Thoracic aorta (tissue), 2 donors: ENCODE measurements at places on chromosomes 3 and 15.

- DNase-seq = no peak
Observed at GRCh38 chr3:143383421-143383820, 263.9 kb downstream of the CHST2 start.

DNA sequence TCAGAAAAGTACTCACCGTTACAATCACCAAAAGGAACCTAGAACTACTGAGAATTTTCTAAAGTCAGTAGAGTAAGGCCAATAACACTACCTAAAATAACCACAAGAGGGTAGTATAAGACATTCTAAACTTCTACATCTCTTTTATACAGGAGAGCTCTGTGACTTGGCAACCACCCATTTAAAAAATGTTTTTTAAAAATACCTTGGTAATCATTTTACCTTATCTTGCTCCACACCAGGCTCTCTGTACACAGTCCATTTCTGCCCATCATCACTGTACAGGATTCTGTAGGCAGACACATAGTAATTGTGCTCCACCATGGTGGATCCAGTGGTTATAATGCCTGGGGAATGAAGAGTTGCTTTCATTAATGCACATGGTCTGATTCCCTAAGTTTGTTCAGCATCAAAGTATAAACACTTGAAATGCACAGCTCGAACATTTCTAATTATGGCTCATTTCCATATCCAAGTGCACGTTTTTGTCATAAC is 54.5 kb downstream of the ST3GAL6 start:
- no peak for DNase-seq

GRCh38 chr3:14210843-14211594 is 32.4 kb downstream of the LSM3 start:
- no peak for DNase-seq

- DNase-seq = no peak
Observed at GRCh38 chr3:122533931-122534334, 19.2 kb upstream of the KPNA1 start.

GRCh38 chr3:127676921-127677351 is 4.2 kb downstream of the ABTB1 start:
- no peak for DNase-seq

DNA sequence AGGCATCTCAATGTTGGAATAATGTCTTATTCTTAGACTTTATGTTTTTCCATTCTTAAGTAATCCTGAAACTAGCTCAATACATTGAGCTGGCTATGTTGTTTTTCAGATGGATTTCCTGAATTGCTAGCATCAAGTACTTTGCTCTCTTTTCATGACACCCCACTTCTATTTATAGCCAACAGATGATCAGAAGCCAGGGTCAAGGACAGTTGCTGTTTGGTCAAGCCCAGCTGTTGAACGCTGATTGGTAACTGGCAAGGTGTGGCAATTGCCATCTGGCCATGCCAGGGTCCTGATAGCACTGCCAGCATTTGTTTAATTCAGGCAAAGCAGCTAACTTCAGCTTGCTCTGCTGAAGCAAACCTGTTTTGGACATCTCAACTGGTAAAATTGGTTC is 46.2 kb upstream of the PLCL2 start:
- no peak for DNase-seq

GRCh38 chr15:81216422-81216821 is 19.7 kb downstream of the IL16 start:
- no peak for DNase-seq

GRCh38 chr15:82313446-82313845 is 35.8 kb downstream of the GOLGA6L10 start:
- no peak for DNase-seq

GRCh38 chr3:171809861-171810628 is at the start of gene PLD1:
TSS of gene PLD1 (minus strand) at chr3:171810483. CDS start at chr3:171738051, 72,432 bp downstream.
- peak; percentile 60 for DNase-seq

DNA sequence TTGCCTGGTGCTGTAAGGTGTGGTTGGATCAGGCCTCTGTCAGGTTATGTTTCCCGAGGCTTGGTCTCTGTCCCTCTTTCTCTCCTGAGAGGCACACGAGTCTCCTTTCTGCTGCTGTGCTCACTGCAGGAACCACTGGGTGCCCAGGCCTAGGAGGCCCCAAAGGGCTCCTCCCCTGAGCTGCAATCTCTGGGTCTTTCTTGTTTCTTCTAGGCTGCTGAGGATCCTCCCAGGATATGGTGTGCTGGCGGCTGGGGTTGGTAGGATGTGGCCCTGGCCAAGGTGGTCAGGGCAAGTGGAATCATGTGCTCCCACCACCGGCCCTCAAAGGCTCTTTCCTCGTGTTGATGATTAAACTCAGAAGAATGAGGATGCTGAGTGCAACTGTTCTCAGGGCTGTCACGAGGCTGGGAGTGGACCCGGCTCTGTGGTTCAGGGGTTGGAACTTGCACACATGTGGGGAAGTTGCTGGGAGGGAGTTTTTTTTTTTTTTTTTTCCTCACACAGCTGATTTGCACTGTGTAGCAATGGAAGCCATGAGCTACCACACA is 43.6 kb upstream of the CTSH start:
- DNase-seq = peak; percentile 42

- DNase-seq = no peak
Observed at GRCh38 chr3:25895443-25895842, 105.6 kb downstream of the OXSM start.

- no peak for DNase-seq
Observed at GRCh38 chr15:44340410-44340809, 51.9 kb downstream of the GOLM2 start.

DNA sequence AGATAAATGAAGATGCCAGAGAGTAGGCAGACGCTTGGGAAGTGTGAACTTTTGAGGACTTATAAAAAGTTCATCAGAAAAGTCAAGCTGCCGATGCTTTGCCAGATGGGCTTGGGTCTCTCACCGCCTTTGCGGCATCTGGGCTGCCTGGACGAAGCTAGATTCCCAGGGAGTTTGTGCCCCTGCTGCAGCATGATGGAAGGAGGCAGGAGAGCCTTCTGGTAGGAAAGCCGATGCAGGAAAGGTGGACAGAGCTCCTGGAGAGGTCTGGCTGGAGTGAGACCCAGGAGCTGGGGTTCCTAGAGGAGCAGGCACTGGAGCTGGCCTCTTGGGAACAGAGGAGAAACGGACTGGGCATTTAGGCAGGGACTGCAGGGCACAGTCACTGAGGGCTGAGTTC is 51.9 kb upstream of the ATP2B2 start:
- DNase-seq = no peak

GRCh38 chr15:72113347-72114031 is 4.5 kb downstream of the MYO9A start:
- DNase-seq = no peak

DNA sequence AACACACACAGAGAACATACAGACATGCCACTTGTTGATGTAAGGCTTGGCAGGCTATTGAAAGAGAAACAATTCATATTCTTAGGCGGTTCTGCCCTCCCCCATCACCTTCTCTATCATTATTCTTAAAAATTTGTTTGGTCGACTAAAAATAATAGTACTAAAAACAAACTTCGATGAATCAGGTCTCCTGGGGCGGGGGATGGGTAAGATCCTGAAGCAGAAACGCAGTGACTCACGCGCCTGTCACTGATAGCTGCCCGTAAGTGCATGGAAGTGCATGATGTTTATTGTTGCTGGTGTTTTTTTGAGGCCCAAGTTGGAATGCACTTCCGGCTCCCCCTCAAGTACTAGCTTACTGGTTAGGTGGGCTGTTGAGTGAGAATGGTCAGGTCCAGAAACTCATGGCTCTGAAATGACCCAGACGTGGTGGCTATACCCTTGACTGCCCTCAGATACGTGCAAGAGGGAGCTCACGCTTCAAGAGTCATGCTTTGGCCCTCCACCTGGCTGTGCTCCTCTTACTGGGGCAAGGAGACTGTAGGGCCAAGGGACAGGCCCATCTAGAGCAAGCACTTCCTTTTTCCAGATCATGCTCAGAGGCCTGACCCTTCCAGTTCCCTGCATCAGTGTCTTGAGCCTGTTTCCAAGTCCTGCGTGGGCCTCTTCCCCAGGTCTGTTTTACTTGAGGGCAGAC is 10.9 kb downstream of the SMAD3 start:
- DNase-seq = peak; percentile 74

GRCh38 chr3:126125341-126125740 is 41.4 kb upstream of the SLC41A3 start:
- DNase-seq = no peak

- DNase-seq = no peak
Observed at GRCh38 chr3:10448544-10448943, 56.8 kb downstream of the ATP2B2 start.

- no peak for DNase-seq
Observed at GRCh38 chr3:182837855-182838454, 44.7 kb downstream of the ATP11B start.

DNA sequence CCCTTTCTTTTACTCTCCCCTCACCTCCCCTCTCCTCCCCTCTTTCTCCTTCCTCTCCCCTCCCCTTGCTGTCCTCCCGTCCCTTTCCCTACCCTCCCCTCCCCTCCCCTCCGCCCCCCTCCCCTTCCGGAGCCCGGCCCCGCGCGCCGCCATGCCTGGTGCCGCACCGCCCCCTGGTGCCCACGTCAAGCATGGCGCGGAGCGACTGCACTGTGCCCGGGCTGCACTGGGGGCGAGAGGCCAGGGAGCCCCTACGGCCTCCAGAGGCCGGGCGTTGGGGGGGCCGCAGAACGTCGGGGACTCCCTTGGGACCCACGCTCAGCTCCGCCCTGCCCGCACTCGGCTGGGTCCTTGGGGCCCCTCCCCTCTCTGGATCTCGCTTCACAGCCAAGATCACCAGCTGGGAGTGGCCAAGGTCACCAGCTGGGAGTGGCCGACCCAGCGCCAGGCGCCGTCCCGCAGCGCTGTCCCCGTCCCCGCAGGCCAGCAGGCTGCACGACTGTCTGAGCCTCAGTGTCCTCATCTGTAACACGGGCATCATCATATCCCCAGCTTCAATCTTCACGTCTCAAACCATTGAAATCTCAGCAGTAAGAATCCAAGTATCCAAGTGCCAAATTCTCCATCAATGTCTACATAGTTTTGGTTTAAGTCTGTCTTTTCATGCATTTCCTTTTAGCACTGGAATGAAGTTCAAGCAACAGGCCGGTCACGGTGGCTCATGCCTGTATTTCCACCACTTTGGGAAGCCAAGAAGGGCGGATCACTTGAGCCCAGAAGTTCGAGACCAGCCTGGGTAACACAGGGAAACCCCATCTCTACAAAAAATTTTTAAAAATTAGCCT is 42.5 kb downstream of the TPRA1 start:
- DNase-seq = no peak

- DNase-seq = no peak
Observed at GRCh38 chr15:58407236-58407775, 24.5 kb upstream of the LIPC start.

- no peak for DNase-seq
Observed at GRCh38 chr3:110846971-110847370, 224.6 kb upstream of the NECTIN3 start.

- no peak for DNase-seq
Observed at GRCh38 chr3:13163848-13164382, 90.7 kb upstream of the IQSEC1 start.

GRCh38 chr3:123261666-123262065 is 59.9 kb downstream of the SEC22A start:
- no peak for DNase-seq

DNA sequence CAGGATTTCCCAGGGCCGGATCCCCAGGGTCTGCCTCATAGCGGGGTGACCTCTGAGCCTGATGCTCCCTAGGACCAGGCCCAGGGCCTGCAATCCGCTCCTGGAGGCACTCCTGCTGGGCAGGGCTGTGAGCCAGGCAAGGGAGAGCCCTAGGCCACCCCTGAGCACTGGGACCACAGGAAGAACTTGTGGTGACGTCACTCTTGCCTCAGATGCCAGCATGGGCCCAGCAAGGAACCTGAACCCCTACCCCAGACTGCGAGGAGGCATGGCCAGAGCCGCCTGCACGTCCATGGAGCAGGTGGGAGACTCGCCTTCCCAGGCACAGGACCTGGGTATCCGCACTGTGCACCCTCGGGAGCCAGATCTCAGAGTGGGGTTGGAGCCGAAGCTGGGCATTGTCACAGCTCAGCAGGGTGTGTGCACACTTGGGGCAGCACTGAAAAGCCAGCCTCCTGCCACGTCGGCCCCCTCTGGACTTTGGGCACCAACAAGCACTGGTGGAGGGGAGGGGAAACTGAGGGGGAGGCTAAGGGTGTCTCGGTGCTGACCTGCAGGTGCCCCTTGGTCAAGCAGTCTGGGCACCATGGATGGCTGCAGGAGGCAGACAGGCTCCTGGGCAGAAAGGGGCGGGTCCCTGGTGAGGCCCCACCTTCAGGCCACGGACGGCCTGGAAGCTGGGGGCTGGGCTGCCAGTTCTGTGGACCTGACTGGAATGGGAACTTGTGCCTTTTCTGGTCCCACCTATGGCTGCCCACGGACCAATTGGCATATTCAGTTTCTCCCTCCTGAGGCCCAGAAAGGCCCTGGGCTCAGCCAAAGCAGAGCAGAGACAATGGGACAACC is 49.3 kb downstream of the SLC6A20 start:
- no peak for DNase-seq

- DNase-seq = no peak
Observed at GRCh38 chr3:194091141-194091540, 44.8 kb upstream of the HES1 start.

- DNase-seq = no peak
Observed at GRCh38 chr15:75188499-75188898, 13.2 kb upstream of the C15orf39 start.

DNA sequence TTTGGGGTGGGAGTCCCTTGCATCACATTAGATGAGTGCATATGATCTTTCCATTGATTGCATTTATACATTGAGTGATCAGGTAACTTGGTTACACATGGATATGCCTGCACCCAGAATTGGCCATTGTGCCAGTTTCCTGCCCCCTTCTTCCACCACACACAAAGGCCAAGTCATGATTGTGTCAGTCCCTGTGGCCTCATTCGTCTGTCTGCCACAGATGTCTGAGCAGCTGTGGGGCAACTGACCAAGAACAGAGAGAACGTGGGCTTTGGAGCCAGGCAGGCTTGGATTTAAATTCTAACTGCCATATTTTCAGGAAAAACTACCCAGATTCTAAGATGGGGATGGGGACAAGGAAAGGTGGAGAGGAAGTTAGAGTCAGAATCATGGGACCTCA is 27.0 kb downstream of the CCNL1 start:
- DNase-seq = no peak

DNA sequence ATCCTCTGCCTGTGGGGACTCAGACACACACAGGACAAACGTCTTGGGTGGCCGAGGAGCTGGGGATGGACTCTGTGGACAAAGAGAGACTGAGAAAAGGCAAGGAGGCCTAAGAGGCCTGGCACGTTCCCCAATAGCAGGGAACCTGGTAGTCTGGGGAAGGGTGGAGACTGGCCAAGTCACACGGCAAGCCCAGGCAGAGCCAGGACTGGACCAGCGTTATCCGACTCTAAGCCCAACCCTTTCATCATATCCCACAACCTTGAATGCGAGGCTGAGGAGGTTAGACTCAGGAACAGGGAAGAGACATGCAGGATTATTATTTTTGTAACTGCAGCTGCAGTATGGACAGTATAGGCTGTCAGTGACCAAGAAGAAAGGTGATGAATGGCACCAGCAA is 53.4 kb downstream of the SLC6A11 start:
- DNase-seq = no peak

- no peak for DNase-seq
Observed at GRCh38 chr3:45642731-45643152, 46.5 kb upstream of the SACM1L start.

GRCh38 chr3:32026593-32026992 is 45.0 kb downstream of the ZNF860 start:
- DNase-seq = no peak
